ENCODE measurements at places on chromosomes 2 and 18.

DNA sequence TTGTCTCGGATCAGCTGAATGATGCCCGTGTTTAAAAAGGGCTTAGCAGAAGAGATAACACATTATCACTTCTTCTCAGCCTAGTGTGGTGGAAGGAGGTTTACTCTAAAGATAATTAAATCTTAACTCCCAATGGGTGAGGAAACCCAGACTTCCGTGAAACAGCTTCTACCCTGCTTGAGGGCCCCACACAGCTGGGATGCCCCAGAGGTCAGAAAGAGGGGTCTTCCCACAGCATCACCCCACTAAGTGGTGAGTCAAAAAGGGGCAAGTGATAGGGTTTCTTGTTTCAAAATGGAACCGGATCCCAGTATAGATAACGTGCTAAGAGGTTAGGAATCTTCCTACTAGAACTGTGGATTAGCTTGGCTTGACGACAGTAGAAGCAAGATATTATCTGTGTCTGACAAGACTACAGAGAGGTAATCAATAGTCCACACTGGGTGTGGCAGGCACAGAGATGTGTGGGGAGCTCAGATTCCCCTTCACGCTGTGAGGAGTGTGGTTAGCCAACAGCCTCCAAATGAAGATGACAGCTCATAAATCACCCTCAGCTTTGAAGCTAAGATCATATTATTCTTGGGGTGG lies 129.6 kb upstream of the COPS8 start:
- DNase-seq: no peak

DNA sequence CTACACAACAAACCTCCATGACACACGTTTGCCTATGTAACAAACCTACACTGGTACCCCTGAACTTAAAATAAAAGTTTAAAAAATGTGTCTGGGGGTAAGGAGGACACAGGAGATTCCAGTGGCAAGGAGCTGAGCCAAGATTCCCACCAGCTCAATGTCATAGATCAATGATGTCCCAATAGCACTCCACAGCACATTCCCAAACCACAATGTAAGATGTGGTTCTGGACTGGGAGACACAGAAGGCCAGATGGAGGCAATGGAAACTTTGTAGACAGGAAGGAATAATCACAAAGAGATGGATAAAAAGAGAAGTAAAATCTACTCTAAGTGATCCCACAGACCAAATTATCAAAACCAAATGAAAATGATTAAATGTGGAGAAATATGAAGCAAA lies 312.4 kb upstream of the SOX11 start:
- DNase-seq: no peak

GRCh38 chr2:150075831-150076230 lies 411.6 kb downstream of the RND3 start:
- no peak for DNase-seq

GRCh38 chr2:171163261-171163660 lies 2.6 kb upstream of the TLK1 start:
- DNase-seq: no peak

DNA sequence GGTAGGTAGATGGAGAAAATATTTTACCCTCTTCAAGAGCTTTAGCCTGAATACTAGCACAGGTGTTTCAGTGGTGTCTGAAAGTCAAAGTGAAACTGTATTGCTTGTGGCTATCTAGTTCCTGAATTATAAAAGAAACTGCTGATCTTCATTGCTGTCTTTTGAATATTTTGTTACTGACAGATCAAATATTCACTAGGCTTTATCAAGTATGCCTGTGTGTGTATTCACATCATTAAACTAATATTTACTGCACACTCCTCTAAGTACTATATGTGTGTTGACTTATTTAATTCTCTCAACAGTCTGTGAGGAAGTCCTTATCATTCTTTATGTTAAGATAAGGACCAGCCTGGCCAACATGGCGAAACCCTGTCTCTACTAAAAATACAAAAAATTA lies 139.6 kb downstream of the SOCS6 start:
- no peak for DNase-seq

DNA sequence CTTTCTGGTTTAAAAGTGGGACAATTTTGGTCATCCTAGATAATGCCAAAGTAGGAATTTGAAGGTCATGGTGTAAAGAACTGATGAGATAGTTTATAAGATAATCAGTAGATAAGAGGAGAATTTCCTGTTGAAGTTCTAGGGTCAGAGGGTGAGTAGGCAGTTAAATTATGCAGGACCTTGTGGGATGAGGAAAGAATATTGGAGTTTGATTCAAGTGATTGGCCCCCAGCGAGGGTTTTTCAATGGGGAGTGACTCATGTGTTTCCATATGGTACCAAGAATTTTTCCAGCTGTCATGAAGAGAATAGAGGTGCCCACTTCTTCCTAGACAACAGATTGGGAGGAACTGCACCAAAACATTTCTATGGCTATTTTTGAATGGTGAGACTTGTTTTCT lies 940.2 kb upstream of the ZEB2 start:
- DNase-seq: no peak

DNA sequence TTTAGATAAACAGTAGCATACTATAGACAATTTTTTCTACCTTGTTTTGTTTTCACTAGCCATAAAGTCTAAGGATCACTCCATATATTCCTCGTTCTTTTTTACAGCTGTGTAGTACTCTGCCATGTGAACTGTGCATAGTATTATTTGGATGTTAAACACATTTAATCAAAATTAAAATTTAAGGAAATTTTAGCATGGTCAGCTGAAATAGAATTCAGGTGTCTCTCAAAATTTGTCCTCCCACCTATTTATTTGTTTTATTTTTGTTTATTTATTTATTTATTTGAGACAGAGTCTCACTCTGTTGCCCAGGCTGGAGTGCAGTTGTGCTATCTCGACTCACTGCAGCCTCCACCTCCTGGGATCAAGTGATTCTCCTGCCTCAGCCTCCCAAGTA lies 46.4 kb upstream of the AAK1 start:
- DNase-seq: no peak

DNA sequence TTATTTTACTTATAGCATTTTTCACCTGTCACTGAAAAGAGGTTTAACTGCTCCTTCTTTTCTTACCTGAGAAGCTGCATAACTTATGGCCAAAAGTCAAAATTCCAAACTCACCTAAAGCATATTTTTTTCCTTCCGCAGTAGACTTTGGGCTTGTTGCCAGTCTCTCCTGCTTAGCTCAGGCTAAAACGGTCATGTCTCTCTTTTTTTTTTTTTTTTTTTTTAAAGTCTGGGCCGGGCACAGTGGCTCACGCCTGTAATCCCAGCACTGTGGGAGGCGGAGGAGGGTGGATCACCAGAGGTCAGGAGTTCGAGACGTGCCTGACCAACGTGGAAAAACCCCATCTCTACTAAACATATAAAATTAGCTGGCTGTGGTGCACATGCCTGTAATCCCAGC lies 113.5 kb downstream of the RTN4 start:
- no peak for DNase-seq

DNA sequence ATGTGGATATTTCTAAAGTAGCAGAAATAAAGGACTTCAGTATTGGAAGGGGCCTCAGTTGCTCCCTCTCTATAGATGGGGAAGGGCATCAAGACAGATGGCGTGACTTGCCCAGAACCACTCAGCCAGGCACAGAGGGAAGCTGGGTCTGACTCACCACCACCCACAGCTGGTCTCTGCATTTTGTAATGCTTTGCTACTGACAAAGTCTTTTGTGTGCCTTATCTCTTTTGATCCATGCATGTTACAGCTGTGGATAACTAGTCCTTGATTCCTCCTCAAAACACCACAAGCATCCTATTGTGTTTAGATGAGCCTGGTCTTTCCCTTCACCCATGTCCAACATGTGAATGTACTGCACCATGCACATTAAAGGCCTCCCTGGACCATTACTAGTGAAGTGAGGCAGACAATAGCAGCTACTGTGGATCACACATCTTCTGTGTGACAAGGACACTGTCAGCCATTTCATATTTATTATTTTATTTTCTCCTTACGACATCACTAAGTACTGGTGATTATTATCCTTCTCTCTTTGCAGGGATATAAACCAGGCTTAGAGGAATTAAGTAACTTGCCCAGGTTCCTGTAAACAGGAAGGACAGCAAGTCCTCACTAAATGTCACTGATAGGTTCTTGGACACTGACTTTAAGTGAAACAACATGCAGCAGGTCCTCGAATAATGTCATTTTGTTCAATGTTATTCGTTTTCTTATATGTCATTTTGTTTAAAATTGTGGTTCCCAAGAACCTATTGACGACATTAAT lies 29.6 kb upstream of the IL37 start:
- DNase-seq: no peak

DNA sequence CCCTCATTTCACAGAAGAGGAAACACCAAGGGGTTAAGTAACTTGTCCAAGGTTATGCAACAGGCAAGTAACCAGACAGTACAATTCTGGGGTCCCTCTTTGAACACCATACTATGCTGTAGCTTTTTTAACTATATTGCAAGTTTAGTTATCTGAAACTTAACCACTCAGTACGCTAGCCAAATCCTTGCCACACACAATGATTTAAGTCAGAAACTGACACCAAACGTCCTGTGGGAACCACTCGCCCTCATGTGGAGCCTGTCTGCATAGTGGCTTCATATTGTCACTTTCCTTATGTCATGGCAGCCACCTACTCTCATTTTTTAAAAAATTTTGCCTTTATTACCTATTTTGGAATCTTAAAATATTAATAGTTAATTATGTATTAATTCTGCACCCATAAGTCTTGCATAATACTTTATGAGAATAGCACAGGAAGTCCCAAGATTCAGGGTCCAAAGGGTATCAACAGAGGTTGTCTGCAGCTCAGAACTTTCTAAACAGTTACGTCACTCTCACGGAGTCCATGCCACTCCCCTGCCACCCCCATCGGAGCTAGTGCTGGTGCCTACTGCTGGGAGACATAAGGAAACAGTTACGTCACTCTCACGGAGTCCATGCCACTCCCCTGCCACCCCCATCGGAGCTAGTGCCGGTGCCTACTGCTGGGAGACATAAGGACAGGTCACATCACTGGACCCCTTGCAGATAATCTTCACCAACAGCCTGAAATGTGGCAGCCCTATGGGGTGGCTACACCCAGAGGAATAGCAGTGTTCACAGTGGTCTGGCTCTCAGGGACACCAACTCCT lies 99.0 kb downstream of the L3MBTL4 start:
- no peak for DNase-seq
